CMK (cell line): ENCODE measurements at places on chromosomes 1 and 21.
A peak's percentile ranks its signal among the peaks of the same experiment; 100 is the strongest.

DNA sequence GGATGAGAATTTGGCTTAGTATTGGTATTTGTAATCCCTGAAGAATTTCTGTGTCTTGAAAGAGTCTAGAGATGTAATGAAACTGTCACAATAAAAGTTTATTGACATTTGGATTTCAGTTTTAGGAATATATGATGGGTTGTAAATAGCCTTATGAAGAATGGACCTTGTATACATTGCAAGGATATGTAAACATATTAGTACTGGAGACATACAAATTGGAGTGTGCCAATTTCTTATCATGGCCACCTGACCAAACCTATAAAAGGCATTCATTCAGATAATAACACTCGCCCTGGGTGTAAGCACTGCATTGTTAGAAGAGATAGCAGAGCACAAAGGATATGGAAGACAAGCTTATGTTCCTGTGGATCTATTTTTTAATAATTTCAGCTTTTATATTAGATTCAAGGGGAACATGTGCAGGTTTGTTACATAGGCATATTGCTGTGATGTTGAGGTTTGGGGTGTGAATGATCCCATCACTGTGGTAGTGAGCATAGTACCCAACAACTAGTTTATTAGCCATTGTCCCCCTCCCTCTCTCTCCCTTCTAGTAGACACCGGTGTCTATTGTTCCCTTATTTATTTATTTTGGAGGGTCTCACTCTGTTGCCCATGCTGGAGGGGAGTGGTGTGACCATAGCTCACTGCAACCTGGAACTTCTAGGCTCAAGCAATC is 8.6 kb downstream of the S1PR1 start:
- DNase-seq, result no peak

DNA sequence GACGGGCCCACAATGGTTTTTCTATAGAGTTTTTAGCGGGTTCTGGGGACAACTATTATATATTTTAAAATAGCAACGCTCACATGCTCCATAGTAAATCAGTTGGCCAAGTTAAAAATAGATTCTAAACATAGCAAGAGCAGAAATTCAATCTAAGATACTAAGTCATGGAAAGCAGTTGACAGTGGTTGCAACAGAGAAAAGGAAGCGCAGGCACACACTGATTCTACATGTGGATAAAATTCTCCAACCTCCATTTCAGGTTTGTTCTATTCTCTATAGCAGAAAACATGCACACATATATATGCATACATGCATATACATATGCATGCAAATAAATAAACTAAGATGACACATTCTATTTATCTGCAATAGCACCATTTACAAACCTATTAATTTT is 89.6 kb upstream of the HNRNPU start:
- no peak for DNase-seq

DNA sequence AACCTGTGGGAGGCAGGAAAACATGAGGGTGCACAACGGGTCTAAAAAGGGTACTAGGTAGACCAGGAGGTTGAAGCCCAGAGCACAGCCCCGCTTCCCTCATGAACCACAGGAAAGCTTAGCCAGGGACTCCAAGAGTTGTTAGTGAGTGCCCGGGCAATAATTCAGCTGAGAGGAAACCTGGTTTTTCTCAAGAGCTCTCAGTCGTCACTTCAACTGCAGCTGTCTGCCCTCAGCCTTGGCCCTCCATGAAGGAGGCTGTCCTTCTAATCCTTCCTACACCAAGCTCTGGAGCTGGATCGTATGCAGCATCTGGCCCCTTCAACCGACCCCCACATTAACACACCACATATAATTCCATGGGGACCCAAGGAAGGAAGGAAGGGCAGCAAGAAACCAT is 77.0 kb upstream of the BACE2 start:
- DNase-seq, result no peak

- peak; percentile 84 for DNase-seq
Observed at GRCh38 chr1:206672844-206673758, 11.6 kb upstream of the MAPKAPK2 start.

- no peak for DNase-seq
Observed at GRCh38 chr1:51564124-51564523, 45.1 kb upstream of the EPS15 start.

DNA sequence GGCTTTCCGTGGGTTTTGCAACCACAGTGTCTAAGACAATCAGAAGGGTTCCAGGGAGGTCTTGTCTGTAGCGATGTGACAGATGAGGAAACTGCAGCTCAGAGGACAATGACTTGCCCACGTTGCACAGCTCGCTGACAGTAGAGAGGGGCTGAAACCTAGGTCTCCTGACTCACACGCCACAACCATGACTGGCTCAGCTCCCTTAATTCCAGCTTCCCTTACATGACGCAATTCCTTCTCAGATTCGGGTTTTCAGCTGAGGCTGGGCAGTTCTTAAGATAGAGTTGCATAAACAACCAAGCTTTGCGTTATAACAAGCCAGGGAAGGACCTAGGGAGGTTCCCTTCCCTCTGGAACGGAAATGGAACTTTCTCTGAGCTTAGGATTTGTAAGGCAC is 36.3 kb downstream of the DHCR24 start:
- DNase-seq, result no peak

DNA sequence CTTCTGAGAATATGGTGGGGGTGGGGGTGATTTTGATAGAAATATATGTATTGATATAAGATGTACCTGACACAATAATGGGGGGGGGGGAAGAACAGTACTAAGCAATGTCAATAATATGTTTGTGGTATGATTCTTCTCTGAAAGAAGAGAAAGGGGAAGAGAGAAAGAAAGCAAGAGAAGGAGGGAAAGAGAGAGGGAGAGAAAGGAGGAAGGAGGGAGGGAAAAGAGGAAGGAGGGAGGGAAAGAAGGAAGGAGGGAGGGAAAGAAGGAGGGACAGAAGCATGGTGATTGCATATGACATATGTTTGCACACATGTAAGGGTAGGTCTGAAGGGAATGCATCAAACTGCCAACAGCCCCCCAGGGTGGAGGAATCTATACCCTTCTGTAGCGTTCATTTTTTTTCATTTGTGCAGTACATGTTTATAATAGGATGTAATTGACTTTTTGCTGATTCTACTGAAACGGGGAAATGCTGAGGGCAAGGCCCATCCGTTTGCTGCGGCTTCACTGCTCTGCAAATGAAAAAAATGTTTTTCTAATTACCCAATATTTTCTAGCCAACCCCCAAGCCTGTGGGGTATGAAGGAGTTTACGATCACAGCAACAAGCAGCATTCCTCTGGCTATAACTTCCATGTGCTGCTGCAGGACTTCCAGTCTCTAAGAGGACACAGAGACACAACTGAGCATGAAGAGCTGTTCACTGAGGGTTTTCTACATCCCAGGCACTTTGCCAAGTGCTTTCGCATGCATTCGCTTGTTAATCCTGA is 119.3 kb upstream of the ZC3H12A start:
- no peak for DNase-seq

GRCh38 chr1:226637147-226637935 is 88.8 kb downstream of the STUM start:
- DNase-seq, result no peak

- no peak for DNase-seq
Observed at GRCh38 chr1:26983863-26984262, 9.6 kb upstream of the TRNP1 start.

GRCh38 chr1:241860922-241861321 is 12.9 kb downstream of the EXO1 start:
- DNase-seq, result no peak
